ENCODE measurements at places on chromosomes 4 and X. TPM values are rescaled to one million over a fixed set of nuclear protein-coding genes. Genes with fewer than 3 reads are reported as not detected.
A peak's percentile ranks its signal among the peaks of the same experiment; 100 is the strongest.

The DMRTC1B gene
- not detected for total RNA-seq

The SLC7A11 gene
- 29.3 TPM for total RNA-seq

The PHEX gene
- total RNA-seq, result 0.60 TPM

The SPATA4 gene
- 0.10 TPM for total RNA-seq

The ARHGEF9 gene
- 8.7 TPM for total RNA-seq

The NWD2 gene
- total RNA-seq, result not detected

The CCDC120 gene
- total RNA-seq, result 8.0 TPM

The KLHL2 gene
- 14.0 TPM for total RNA-seq

The NSG1 gene
- total RNA-seq, result 28.1 TPM

DNA sequence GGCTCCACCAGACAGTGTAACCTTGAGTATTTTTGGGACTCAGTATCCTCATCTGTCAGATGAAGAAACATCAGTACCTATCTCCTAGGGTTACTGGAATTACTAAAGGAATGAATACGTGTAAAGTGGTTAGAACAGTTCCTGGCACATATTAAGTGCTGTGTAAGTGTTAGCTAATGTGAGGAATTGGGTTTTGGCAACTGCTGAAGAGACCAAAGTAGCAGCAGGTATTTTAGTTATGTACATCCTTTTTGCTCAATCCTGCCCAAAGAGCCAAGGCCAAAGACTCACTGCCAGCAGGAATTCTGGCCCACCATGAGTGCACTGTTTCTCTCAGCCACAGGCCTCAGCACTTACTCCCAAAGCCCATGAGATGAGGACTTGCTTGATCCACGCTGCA, 16.7 kb upstream of the MCF2 start:
- no peak for DNase-seq

- DNase-seq, result no peak
Measured at GRCh38 chr4:37225778-37226177, 18.8 kb upstream of the NWD2 start.

- no peak for DNase-seq
Measured at GRCh38 chrX:37425370-37425769, 76.2 kb downstream of the PRRG1 start.

- DNase-seq, result no peak
Measured at GRCh38 chrX:133389975-133390374, 25.3 kb downstream of the GPC4 start.

DNA sequence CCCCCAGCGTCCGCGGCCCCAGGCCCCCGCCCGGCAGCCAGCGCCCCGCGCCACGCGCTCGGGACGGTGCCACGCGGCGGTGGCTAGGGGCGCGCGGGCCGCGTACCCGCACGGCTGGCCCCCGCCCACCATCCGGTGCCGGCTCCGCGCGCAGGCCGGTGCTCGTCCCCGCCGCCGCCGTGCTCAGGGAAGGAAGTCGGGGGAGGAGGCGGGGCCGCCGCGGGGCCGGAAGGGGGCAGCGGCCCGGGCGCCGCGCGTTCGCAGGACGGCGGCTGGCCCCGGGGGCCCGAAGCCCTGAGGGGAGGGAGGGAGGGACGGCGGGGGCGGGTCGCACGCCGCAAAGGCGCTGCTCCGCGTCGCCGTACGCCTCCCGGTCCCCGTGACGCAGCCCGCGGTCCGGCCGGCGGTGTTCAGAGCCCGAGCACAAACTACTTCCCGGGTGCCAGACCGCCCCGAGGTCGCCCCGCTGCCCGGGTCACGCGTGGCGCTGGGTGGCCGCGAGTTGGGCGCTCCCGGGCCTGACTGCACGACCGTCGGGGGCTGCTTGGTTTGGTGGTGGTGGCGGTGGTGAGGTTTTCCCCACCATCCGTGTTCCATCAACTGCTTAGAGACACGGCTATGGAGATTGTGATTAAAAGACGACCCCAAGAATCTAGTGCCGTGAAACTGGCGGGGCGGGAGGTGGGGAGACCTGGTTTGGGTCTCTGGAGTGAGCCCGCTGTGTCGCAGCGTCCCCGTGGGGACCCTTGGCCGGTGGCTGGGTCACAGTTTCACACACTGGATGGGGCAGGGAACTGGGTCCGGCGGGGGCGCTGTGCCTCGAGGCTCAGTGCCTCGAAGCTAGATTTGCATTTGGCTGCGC, at the start of gene DCTD:
DCTD (minus strand) TSS at position 205 of the 862 bp plus-strand sequence. CDS start 1,818 bp downstream, outside the sequence.
- DNase-seq, result peak; percentile 28

GRCh38 chrX:16851827-16852226, 18.3 kb downstream of the RBBP7 start:
- no peak for DNase-seq

- peak; percentile 51 for DNase-seq
Measured at GRCh38 chr4:72951628-72952027, 117.9 kb downstream of the COX18 start.

DNA sequence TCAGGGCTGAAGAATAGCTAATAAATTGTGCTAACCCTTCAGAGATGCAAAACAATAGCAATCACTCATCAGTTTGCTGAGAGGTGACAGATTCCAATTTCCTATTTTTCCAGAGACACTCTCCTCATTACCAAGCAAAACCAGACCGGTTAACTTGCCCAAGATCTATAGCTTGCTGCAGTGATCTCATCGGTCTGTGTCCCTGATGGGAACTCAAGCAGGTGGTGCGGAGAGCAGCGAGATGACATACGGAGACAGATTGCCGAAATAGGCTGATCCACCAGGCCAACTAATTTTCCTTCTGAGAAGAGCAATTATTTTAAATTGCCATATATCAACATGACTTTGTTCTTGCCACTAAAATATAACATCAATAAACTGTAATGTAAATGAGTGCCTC, 10.5 kb upstream of the DCHS2 start:
- DNase-seq, result no peak

- peak; percentile 92 for DNase-seq
Measured at GRCh38 chr4:15425520-15425919, 2.3 kb upstream of the C1QTNF7 start.

DNA sequence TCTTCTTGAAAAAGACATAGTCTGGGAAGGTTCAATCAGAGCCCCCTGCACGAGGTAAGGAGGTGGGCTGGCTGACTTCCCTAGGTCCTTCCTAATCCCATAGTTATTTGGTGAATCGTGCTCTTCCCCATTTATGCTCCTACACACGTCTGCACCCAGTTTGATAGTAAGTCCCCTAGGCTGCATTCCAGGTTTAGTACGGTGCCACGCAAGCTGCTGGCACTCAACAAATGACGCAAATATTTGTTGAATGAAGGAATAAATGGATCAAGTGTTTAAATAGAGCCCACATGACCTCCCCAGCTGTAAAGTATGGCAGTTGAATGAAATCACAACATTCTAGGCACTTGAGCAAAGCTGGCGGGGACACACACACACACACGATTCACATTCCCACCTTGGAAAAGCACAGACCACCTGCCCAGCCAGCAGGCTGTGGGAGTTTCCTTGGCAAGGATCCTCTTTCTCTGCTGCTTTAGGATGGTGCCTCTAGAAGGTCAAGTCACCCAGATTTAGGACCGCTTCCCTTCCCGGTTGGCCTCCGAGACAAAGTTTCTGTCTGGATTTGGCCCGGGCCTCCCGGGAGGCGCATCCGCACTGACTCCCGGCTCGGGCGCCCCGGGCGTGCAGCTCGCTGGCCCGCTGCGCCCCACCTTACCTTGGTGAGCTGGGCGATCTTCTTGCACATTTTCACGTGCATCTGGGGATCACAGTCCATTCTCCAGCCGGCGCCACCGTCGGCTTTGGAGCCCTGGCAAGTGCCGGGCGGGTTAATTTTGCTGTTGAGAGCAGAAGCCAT, 721 bp downstream of the FAM184B start:
- peak; percentile 26 for DNase-seq

- no peak for DNase-seq
Measured at GRCh38 chr4:57287687-57288604, 177.8 kb upstream of the IGFBP7 start.

DNA sequence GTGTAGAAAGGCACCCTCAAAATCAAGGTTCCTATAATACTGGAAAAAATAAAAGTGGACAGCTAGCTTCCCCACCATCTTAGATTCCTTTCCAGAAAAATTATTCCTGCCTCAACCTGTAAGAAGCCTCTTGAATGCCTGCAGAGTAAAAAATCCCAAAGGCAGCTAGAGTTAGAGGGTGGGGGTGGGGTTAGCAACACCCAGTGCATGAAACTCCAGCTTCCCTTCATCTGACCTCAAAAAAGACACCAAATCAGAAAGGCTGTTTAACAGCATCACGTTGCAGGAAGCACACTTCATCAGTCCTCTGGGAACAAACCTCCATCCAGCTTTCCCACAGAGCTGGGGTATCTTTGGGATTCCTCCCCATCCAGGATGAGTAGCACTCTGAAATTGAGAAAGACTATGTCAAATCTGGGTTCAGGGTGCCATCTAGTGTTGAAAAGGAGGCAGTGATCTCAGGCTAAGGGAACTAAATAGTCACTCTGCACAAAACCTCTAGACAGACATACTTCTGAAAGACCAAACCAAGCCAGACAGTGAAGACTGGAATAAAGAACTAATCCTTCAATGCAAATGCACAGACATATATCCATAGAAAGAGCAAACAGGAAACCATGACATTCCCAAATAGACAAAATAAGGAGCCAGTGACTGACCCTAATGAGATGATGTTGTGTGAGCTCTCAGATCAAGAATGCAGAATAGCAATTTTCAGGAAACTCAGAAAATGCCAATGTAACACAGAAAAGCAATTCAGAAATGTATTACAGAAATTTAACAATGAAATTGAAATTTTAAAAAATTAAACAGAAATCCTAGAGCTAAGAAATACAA, 97.9 kb downstream of the ARHGEF9 start:
- DNase-seq, result peak; percentile 10

- no peak for DNase-seq
Measured at GRCh38 chr4:169215656-169216055, 55.1 kb downstream of the SH3RF1 start.

- no peak for DNase-seq
Measured at GRCh38 chrX:10101269-10101668, 55.5 kb upstream of the CLCN4 start.

DNA sequence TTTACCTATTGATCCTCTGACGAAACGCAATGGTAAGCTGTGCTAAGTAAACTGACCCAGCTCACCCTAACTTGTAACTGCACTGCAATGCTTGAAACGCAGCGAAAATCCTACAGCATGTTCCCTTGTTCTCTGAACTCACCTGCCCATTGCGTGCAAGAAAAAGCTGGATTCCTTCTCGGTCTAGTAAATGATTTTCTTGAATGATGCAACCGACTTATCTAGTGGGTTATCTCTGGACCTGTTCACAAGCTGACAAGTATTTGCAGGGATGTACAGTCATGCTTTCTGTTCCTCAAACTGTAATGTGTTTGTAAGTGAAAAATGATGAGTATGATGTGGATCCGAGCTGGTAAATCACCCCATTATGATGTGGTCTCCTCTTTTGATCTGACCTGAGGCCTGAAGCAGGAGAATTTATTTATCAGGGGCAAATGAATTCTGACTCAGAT, 140.1 kb downstream of the BTC start:
- peak; percentile 97 for DNase-seq

DNA sequence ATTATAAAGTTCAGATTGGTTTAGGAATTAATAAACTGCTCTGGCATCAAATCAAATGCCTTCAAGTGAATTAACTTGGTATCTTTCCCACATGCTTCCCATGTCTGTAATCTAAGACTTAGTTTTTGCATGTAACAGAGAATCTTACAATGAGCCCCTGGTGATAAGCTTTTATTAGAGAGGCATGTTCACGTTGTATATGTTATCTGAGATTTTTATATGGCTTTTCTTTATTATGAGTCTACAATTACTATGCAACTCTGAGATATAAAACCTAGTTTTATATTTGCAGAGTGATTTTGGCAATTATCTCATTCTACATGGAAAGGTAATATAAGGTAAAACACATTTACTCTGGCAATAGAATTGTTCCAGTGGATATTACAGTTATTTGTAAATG, 1578.4 kb upstream of the IGFBP7 start:
- no peak for DNase-seq

DNA sequence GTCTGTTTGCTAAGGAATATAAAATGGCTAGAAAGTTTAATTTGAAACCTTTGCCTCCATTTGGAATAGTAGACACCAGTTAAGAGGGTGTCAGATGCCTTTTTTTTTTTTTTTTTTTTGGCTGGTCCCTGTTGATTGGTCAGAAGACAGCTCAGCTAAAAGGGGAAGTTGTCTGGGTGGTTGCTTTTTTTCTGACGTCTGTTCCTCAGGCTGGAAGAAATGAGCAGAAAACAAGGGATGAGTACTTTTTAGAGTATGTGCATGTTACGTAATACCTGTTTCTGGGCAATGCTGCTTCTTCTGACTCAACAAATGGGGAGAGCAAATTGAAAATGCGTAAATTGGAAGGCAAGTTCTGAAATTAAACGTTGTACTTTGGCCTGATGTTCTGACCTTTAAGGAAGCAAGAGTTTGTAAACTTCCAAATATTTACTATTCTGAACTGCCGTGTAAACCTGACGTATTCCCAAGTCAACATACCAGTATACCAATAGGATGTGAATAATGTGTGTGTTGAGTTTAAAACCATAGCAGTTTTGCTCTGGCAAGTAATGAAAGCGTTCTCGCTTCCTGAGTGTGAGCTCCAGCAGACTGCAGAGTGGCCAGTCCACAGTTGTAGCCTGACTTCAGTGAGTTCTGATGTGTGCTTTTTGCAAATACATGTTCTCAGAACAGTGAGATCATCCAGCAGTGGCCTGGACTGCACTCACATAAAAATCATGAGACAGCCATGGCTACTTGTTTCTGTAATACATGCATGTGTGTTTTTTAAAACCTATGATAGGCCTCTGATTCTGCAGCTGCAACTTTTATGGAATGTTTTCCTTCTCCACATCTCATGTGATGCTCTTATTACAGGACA, 1.7 kb downstream of the SAT1 start:
- DNase-seq, result no peak

- no peak for DNase-seq
Measured at GRCh38 chr4:7624396-7624980, 189.8 kb upstream of the PSAPL1 start.

DNA sequence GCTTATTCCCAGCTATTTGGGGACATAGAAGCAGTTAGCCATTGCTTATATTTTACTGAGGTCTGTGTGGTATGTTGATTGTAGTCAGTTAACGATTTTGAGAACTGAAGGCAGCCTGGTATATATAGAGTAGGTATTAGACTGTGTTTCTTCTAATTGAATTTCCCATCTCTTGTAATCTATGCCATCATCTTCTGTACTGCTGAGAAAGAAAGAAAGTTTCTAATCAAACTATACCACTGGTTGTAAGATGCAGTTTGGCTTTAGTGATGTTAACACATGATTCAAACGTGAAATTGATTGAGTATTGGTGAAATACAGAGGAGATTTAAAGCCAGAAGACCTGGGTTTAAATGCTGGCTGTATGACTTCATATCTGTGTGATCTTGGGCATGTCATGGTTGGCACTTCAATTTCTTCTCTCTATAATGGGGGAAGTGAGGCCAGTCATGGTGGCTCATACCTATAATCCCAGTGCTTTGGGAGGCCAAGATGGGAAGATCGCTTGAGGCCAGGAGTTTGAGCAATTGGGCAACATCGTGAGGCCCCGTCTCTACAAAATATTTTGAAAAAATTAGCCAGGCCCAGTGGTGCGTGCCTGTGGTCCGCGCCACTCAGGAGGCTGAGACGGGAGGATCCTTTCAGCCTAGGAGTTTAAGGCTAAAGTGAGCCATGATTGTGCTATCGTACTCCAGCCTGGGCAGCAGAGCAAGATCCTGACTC, 11.6 kb downstream of the HTT start:
- DNase-seq, result no peak

- DNase-seq, result no peak
Measured at GRCh38 chrX:133413218-133413925, 1.9 kb downstream of the GPC4 start.

- no peak for DNase-seq
Measured at GRCh38 chr4:129883996-129884395, 788.0 kb downstream of the C4orf33 start.

GRCh38 chr4:150078041-150078578, at the start of gene DCLK2:
Gene DCLK2 (plus strand): TSS chr4:150078445. CDS start chr4:150079028, 583 bp downstream.
- no peak for DNase-seq
